ENCODE measurements at places on chromosomes 16 and 17. TPM values are rescaled to one million over a fixed set of nuclear protein-coding genes. Genes with fewer than 3 reads are reported as not detected.

Gene KRT28
- not detected for total RNA-seq

Gene QPRT
- total RNA-seq, result 8.7 TPM

Gene ACE
- total RNA-seq, result 2.6 TPM

Gene PRR35
- total RNA-seq, result not detected

Gene UMOD
- total RNA-seq, result not detected

Gene CCDC200
- total RNA-seq, result not detected

Gene CAMKK1
- 3.3 TPM for total RNA-seq

Measured in activated CD4-positive, alpha-beta memory T cell treated with anti-CD3 and anti-CD28 coated beads for 36 hours (primary cell).